GM03348 (cell line): ENCODE measurements at places on chromosomes 4 and X.

GRCh38 chrX:349196-349595 lies 30.6 kb upstream of the GTPBP6 start:
- no peak for DNase-seq

DNA sequence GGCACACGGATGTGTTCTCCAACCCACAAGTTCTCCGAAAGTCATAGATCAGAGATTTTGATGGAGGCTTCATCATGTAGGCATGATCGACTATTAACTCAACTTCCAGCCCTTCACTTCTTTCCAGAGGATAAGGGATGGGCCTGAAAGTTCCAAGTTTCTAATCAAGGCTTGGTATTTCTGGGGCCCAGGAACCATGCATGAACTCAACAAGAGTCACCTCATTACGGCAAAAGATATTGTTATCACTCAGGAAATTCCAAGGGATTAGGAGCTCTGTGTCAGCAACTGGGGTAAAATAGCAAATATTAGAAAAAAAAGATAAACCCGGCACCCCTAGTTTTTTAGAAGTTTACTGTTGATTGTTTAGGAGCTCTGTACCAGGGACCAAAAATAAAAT lies 240.1 kb upstream of the PPP1R2C start:
- no peak for DNase-seq

- peak; percentile 29 for DNase-seq
These were observed 79.3 kb upstream of the DYNLT3 start for GRCh38 chrX:37926700-37927099.

GRCh38 chrX:69024931-69025330 lies 140.3 kb downstream of the PJA1 start:
- peak; percentile 68 for DNase-seq

- no peak for DNase-seq
These were observed 39.9 kb upstream of the VAMP7 start for GRCh38 chrX:155841232-155841631.

DNA sequence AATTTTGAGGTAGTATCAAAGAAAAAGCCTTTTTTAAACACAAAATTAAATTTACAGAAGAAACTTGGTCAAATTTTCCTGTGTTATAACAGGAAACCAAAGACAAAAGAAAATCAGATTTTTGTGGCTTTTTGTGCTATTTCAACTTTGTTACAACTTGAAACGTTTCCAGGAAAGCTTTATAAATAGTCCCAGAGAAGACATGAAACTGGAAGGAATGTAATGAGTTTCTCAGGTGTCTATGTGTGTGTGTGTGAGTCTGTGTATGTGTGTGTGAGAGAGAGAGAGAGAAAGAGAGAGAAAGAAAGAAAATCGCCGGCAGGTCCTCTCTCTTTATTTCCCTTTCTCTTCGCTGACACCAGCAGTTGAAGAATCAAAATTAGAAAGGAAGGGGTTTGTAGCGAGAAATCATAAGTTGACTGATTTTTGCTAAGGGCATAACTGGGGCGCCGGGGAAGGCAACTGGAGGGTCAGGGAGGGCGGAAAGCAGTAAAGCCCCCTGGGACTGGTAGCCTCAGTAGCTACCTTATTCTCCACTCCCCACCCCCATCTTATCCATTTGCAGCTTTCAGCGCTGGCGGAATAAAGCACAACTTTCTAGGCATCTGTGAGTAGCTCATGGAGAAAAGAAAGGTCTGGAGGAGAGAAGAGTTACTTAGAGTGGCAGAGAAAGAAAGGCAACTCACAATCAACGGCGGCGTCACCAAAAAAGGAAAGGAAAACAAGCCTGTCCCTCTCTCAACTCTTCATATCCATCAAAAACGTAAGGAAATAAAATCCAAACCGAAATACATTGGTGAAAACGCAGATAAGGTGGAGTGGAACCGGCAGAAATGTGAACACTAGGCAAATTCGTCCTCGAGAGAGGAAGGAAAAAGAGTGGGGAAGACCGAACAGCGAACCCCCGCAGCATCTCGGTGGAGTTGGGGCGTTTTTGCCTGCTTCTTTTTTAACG lies 1.3 kb downstream of the TMEM47 start:
- no peak for DNase-seq

GRCh38 chr4:151575646-151576045 lies 166.7 kb downstream of the FHIP1A start:
- DNase-seq = no peak

- no peak for DNase-seq
These were observed 186.3 kb downstream of the PPP3CA start for GRCh38 chr4:101160792-101161592.

DNA sequence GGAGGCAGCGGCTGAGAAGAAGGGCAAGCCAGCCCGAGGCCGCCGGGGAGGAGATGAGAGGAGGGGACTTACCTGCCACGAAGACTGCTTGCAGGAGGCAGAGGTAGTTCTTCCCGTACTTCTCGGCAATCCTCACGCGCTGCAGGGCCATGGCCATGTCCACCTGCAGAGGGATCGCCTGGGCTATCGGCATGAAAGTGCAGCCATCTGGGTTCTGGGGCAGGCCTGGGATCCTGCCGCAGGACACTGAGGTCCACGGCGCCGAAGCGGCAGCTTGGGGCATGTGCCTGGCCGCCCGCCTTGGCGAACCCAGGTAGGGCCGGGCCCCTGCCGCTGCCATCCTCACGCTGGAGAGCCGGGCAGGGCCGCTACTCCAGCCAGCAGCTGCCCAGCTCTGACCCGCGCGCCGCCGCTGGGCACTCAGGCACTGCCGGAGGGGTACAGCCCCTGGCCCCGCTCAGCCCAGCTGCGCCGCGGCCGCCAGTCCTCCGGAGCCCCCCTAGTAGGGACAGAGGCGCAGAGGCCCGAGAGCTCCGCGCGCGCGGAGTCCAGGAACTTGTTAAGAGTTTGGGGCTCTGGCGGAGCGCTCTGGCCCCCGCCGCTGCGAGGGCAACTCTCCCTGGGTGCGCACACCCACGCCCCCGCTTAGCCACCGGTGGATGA lies 16.0 kb downstream of the MCF2 start:
- peak; percentile 5 for DNase-seq

GRCh38 chr4:3765271-3766035 lies 732 bp upstream of the ADRA2C start:
- DNase-seq = peak; percentile 88

DNA sequence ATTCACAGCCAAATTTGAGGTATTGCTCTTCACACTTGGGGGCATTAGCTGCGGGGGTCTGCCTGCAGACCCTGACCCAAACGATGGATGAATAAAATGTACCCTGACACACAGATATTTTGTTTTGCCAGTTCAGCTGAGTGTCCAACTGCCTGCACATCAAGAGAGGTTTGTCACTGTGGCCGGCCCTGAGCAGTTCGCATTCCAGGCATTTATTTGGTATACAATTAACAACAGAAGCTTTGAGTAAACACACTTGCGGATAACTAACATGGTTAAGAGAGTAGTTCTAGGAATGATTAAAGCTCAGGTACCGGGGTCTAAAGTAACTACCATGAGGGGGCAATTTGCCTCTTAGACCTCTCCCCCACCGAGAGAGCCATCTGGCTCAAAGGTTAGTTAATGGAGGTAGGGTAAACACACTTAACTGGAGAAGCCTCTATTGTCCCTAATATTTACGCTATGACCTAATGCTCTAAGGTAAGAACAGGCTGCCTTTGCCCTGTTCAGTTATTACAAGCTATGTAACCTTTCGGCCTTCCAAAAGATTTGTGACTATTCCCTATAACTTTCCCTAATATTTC lies 162.0 kb downstream of the SNCA start:
- DNase-seq = no peak

- no peak for DNase-seq
These were observed 436.6 kb downstream of the SPRY1 start for GRCh38 chr4:123833171-123833643.

- peak; percentile 54 for DNase-seq
These were observed 224.2 kb upstream of the EMCN start for GRCh38 chr4:100742045-100742444.

DNA sequence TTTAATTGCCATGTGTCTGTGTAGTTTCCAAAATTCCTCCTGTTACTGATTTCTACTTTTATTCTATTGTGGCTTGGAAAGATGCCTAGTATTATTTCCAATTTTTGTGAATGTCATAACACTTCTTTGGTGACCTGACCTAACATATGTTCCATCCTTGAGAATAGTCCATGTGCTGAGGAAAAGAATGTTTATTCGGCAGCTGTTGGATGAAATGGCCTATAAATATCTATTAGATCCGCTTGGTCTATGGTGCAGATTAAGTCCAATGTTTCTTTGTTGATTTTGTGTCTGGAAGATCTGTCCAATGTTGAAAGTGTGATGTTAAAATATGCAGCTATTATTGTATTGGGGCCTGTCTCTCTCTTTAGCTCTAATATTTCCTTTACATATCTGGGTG lies 219.2 kb upstream of the HDX start:
- DNase-seq = no peak

DNA sequence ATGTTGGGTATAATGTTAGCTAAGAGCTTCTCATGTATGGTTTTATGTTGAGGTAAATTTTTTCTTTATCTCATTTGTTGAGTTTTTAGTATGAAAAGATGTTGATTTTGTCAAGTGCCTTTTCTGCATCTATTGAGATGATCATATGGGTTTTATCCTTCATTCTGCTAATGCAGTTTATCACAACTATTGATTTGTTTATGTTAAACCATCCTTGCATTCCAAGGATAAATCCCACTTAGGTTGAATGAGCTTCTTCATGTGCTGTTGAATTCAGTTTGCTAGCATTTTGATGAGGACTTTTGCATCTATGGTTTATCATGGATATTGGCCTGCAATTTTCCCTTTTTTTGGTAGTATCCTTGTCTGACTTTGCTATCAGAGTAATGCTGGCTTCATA lies 93.3 kb downstream of the SYTL5 start:
- DNase-seq = no peak

DNA sequence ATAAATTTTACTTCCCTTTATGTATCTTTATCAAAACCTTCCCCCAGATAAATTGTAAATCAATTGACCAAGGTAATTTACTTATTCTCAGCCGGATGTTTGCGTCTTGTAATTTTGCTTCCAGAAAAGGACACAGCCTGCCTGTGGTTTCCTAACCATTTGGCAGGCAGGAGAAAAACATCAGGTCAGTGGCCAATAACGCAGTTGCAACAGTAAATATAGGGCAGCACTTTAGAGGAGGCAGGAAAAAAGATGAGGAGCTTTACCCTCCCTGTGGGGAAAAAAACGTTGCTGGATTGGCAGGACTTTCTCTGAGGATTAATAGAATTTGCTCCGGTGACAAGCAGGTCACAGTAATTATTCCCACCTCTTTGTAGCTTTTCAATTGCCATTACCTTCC lies 2618.1 kb downstream of the ARAP2 start:
- DNase-seq = no peak

DNA sequence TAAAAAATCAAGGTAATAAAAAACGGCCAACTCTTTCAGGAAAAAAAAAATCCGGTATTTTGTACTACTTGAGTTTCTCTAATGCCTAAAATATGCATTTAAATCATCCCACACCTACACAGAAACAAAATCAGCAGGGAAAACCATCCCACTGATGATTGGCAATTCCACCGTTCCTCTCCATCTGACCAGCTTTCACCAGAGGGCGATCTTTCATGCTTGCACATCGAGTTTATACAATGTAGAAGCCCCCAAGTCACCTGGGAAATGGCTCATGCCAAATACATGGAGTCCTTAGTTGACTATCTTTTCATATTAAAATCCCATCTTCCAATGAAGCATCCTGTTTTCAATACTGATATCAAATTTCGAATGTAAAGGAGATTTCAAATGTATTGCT lies 69.2 kb downstream of the PTCHD1 start:
- DNase-seq = no peak

DNA sequence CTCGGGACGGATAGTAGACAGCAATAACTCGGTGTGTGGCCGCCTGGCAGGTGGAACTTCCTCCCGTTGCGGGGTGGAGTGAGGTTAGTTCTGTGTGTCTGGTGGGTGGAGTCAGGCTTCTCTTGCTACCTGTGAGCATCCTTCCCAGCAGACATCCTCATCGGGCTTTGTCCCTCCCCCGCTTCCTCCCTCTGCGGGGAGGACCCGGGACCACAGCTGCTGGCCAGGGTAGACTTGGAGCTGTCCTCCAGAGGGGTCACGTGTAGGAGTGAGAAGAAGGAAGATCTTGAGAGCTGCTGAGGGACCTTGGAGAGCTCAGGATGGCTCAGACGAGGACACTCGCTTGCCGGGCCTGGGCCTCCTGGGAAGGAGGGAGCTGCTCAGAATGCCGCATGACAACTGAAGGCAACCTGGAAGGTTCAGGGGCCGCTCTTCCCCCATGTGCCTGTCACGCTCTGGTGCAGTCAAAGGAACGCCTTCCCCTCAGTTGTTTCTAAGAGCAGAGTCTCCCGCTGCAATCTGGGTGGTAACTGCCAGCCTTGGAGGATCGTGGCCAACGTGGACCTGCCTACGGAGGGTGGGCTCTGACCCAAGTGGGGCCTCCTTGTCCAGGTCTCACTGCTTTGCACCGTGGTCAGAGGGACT lies 5.7 kb upstream of the MSANTD1 start:
- no peak for DNase-seq

DNA sequence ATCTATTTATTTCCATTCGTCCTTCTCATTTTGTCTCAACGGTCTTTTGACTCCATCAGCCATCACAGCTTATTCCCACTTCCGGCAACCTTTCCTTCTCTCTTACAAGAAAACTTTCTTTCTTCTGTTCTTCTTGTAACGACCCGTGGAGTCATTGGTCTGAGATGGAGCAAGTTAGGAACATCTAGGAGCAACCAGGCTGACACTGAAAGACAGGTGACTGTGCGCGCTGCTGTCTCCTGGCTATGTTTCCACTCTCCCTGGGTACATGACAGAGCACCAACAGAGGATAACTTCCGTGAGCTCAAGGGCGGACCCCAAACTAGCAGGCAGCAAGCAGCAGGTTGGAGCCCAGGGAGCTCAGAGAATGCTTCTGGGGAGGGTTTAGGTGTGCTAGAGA lies 2.5 kb downstream of the FGF5 start:
- DNase-seq = no peak

- no peak for DNase-seq
These were observed 65.4 kb downstream of the CXXC4 start for GRCh38 chr4:104429150-104429741.

DNA sequence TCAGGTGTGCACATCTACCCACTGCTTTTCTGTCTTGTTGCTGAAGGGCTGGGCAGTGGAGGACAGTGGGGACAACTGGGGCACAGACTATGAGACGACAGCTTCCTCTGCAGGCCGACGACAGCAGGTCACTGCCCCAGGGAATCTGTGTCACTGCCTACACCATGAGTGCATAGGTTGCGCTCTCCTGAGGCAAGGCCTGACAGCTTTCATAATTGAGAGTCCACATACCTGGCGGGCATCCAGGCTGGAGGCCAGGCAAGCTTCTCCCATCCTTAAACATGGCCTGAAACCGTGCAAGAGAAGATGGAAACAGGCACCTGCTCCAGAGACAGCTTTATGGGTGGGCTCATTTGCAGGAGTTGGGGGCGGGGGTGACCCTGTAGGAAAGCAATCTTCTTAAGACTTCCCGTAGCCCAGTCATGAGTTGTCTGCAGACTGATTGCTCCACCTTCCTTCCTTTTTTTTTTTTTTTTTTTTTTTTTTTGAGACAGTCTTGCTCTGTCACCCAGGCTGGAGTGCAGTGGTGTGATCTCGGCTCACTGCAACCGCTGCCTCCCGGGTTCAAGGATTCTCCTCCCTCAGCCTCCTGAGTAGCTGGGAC lies 2.9 kb downstream of the ANOS1 start:
- no peak for DNase-seq

- DNase-seq = no peak
These were observed 36.9 kb downstream of the TLL1 start for GRCh38 chr4:165909947-165910346.
